ENCODE measurements at places on chromosomes 16 and 17. TPM values are rescaled to one million over a fixed set of nuclear protein-coding genes. Genes with fewer than 3 reads are reported as not detected.
A peak's percentile ranks its signal among the peaks of the same experiment; 100 is the strongest.

TBL3 gene
- 23.9 TPM for total RNA-seq

DNA sequence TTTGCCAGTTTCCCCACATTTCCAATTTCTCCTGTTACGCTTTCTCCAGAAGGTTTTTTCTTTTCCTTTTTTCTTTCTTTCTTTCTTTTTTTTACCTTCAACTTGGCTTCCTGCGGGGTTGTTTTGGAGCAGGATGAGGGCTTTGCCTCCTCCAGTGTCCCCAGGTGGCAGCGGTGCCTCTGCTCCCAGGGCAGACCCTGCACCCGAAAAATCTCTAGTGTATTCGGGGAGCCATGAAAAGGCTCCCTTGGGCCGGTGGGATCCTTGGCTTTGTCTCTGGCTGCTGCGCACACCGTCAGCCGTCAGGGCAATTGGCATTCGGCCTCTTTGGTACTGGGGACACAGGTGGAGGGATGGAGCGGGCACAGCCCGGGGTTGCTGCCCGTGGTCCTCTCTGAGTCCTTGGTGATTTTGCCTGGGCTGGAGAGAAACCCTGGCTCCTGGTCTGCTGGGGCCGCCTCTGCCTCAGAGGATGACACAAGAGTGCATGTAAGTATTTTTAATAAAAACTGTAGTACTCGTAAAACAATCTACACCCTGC is 846 bp downstream of the ITGB3 start:
- DNase-seq = no peak

GRCh38 chr17:49715717-49716279 is 8.0 kb upstream of the SLC35B1 start:
- DNase-seq = no peak

DNA sequence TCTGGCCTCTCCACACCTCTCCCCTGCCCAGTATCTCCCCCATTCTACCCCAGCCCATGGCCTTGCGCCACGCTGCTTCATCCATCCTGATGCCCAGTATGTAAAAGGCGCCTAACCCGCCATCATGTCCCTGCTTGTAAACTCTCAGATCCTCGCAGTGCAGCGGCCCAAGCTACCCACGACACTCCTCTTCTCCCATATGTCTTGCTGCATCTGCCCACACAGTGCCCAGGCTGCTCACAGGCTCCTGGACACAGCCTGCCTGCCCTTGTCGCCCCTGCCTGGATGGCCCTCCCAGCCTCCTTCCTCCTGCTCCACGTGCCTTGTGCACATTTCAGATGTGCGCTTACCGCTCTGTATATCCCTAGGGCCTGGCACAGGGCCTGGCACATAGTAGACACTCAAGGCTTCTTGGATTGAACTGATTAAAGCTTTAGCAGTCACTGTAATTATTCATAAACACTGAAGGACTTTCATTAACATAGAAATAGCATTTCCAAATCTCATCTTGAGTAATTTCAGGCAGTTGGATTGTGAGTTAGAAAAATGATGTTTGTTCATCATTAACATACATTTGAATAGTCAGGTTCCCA is 129.1 kb downstream of the CLEC16A start:
- no peak for DNase-seq

DNA sequence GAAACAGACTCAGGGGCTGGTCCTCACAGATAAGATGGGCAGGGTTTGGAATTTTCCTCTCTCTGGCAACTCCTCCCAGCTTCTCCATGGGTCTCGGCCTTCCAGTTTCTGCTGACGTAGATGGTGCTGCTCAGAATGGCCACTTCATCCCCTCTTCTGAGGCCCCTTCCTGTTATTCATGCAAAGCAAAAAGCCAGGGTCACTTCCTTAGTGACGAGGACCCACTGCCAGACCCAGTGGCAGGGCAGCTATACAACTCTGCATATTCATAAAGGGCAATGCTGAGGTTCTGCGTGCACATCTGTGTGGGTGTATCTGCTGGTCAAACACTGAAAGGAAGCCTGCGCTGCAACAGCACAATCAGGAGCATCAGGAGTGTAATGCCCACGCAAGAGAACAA is 108.8 kb downstream of the WSCD1 start:
- peak; percentile 32 for DNase-seq

Measured in muscle of leg (tissue), 16 donors.